Aorta (tissue), 5 donors: ENCODE measurements at places on chromosomes 6 and 20.

GRCh38 chr6:17672064-17672718 is 34.5 kb downstream of the NUP153 start:
- DNase-seq = no peak

DNA sequence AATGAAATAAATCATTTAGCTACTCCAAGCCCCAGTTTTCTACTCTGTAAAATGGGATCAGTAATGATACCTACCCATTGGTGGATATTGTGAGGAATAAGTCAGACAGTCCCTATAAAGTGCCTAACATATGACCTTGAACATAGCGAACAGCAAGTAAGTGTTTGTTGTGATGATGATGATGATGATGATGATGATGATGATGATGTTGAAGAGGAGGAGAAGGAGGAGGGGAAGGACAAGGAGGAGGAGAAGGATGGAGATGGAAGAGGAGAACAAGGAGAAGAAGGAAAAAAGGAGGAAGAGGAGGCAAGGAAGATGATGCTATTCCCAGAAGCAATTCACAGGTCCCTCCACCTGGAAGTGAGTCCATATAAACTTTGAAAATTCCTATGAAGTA is 264.3 kb downstream of the MAFB start:
- DNase-seq = no peak

GRCh38 chr20:5445611-5446010 is 128.9 kb upstream of the PROKR2 start:
- no peak for DNase-seq

DNA sequence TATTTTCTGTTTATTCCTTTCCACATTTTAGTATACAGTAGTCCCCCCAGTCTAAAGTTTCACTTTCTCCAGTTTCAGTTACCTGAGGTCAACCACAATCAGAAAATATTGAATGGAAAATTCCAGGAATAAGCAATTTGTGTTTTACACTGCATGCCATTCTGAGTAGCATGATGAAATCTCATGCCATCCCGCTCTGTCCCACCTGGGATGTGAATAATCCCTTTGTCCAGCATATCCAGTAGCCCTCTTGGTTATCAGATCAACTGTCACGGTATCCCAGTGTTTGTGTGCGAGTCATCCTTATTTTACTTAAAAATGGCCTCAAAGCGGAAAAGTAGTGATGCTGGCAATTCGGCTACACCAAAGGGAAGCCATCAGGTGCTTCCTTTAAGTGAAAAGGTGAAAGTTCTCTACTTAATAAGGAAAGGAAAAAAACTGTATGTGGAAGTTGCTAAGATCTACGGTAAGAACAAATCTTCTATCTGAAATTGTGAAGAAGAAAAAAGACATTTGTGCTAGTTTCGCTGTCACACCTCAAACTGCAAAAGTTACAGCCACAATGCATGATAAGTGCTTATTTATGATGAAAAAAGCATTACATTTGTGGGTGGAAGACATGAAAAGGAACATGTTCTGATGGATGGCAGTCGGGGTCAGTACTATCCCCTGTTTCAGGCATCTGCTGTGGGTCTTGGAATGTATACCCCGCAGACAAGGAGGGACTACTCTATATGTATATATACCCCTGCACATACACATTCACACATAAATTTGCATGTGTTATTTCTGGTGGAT is 11.3 kb downstream of the NOX3 start:
- DNase-seq = no peak

DNA sequence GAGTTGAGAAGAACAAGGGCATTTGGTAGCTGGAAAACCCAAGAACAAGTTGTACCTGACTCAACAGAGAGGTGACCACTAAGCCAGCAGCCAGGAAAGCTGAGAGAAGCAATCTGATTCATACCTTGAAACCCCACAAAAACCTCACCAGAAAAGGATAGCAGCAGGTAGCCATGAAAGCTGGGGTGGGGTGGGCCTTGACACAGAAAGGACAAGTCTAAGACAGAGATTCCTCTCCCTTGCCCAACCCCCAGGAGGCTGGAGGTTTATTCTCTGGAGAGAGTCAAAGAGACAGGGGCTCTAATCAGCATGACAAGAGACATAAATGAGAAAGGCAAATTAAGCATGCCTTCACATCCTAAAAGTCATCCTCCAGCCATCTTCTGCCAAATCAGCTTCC is 151.7 kb upstream of the DST start:
- DNase-seq = no peak

GRCh38 chr20:25281541-25281991 is 33.7 kb downstream of the PYGB start:
- DNase-seq = peak; percentile 34

- DNase-seq = no peak
These were observed 182.7 kb downstream of the TAF4 start for GRCh38 chr20:61882716-61883615.
